Ureter (tissue), 1 donor: ENCODE measurements at places on chromosomes 13 and 19. TPM values are rescaled to one million over a fixed set of nuclear protein-coding genes. Genes with fewer than 3 reads are reported as not detected.
A peak's percentile ranks its signal among the peaks of the same experiment; 100 is the strongest.

RNF225 gene
- 1.8 TPM for total RNA-seq

CCL25 gene
- not detected for total RNA-seq

NTF4 gene
- total RNA-seq = 20.6 TPM

CCDC194 gene
- total RNA-seq = 0.86 TPM

CDX2 gene
- not detected for total RNA-seq

ATP1A3 gene
- 0.52 TPM for total RNA-seq

EEF2 gene
- total RNA-seq = 2,169 TPM

TEX29 gene
- total RNA-seq = not detected

MYBPC2 gene
- 0.52 TPM for total RNA-seq

KLK1 gene
- 0.60 TPM for total RNA-seq

DNA sequence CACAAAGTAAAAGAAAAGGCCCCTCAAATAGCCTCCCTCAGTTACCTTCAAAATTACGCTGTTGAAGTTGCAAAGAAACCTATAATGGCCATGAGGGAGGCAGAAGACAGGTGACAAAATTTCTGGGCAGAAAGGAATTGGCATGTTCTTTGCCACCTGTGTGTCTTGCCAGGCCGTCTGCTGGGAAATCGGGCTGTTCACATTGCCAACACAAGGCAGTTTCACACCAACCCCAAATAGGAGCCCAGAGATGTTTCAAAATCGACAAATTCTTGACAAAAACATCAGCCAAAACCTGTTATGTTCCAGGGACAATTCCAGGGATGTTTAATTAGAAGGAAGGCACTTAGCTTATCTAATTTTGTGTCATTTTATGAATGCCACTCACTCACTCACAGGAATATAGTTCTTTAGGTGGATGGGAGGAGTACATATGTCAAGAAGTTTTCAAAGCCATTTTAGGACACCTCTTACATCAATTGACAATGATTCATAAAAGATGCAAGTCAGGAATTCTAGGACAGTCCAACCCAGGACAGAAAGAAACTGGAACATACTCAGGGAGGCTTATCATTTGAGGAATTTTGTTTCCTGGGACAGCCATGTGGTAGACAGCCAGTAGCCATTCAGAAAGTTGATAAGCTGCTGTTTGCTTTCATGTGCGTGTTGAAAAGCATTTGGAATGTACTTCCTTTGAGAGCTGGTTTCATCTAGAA lies 164.5 kb downstream of the RGCC start:
- no peak for DNase-seq

DNA sequence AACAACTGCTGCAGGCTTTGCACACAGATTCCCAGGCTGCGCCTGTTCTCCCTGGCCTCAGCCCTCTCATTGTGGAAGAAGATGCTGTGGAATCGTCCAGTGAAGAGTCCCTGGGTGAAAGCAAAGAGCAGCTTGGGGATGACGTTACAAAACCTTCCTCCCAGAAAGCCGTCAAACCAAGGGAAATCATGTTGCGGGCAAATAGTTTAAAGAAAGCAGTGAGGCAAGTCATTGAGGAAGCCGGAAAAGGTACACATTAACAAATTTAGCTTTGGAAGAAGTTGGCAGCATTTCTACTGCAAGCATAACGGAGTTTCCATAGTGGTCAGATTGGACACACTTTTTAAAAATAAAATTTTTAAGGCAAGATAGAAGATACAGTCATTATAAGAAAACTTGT lies 82.9 kb upstream of the AKAP11 start:
- DNase-seq = no peak

DNA sequence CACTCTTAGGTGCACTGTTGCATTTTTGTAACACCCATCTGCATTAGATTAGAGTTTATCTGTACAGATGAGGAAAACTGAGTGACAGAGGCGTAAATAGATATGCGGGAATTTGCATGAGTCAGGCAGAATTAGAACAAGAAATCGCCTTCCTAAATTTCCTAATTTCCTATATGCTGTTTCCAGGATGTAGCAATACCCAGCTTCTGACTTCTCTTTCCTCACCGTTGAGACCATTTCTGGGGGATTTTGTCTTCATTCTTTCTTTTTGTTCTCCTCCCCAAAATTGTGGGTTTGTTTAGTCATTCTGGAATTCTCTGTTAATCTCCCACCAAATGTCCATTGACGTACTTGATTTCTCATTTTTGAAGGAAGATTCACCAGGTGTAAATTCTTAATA lies 10.6 kb upstream of the ZNF792 start:
- no peak for DNase-seq

GRCh38 chr19:1943661-1944087 lies 2.7 kb downstream of the CSNK1G2 start:
- no peak for DNase-seq

DNA sequence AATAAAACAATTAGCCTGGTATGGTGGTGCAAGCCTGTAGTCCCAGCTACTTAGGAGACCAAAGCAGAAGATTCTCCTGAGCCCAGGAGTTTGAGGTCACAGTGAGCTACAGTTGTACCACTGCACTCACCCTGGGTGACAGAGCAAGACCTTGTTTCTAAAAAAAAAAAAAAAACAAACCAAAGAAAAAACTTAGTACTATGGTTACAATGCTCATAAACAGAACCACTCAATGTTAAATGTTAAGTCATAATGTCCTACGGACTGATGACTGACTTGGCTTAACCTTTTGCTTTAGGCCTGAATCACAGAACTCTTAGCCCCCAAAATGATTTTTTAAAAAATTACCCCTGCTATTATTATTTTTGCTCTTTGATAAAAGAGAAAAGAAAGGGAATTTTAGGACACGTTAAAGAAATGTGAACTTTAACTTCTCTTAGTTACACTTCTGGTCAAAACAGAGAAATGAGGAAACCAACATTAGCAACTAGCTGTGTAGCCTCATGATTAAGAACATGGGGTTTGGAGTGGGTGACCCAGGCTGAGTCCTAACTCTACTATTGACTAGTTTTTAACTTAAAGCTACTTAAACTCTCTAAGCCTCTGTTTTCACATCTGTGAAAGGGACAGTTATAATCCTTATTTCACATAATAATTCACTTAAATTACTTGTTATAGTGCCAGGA lies 13.7 kb upstream of the ELF1 start:
- no peak for DNase-seq

GRCh38 chr13:30753030-30753616 lies 17.8 kb downstream of the ALOX5AP start:
- no peak for DNase-seq

- DNase-seq = no peak
Observed at GRCh38 chr19:3100747-3101730, 6.9 kb downstream of the GNA11 start.

DNA sequence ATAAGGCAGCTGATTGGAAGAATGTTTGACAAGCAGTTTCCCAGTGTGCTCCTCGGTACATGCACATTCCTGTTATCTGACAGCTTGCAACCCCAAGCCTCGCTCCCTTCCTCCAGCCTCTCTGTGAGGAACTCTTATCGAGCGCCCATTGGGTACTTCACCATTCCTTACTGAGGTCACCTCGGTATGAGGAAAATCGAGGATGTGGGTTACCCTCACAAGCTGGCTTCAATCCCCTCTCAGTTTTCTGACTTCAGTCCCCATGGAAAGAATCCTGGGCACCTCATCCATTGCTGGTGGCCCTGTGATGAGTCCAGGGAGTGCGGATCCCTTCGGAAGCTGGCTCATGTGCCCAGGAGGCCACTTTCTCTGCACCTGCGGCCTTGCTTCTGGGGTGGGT lies 17.3 kb downstream of the TEX29 start:
- peak; percentile 14 for DNase-seq

DNA sequence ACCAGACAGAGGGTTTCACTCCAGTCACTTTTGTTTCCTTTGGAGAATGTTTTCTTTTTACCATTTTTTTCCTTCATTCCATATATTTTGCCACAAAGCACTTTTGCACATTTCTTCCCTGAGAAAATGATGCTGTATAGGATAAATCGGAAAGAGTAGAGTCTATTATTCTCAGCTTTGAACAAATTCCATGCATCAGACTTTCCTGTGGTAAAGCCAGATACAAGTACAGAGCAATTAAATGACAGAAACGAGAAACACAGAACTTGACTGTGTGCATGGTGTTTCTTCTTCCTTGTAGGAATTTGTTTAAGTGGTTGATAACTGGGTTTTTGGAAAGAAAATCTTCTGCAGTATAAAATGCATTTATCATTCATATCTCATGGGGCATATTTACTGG lies 107.4 kb upstream of the CSNK1A1L start:
- DNase-seq = no peak

DNA sequence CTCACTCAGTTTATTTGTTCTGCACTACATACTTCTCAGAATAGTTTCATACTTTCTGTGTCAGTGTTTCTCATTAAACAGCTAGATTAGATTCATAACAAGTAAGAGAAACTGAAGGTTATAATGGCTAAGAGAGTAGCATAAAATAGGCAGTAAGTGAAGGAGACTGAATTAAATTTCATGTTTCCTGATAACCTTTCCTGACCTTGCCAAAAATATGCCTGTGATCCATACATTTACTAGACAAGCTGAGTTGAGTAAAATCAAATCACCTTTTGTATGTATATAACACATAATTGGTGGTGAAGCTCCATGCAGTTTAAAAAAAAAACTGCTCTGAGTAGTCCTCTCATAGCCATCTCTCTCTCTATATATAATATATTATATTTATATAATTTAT lies 545.3 kb upstream of the PCDH20 start:
- DNase-seq = no peak

DNA sequence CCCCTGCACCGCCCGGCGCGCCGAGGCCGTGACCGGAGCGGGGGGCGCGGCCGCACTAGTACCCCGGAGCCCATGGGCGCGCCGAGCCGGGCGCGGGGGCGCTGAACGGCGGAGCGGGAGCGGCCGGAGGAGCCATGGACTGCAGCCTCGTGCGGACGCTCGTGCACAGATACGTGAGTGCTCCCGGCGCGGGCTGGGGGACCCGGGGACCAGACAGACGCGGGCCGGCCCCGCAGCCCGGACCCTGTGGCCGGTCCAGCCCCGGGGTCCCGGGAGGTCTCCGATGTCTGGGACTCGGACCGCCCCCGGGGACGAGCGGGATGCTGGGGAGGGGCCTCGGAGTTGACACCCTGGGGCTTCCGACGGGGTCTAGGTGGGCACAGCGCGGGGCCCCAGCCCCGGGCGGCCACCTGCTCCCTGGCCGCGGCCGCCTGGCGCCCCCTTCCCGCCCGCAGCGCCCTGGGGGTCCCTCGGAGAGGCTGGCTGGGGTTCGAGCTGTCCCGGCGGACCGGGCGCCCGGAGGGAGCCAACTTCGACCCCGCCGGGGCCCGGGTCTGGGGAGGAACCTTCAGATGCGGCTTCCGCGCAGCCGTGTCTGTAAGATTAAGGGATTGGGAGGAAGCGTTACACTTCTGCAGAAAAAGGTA lies 568 bp downstream of the ATP11A start:
- peak; percentile 51 for DNase-seq

- DNase-seq = no peak
Observed at GRCh38 chr19:18574691-18575291, 3.1 kb downstream of the UBA52 start.

DNA sequence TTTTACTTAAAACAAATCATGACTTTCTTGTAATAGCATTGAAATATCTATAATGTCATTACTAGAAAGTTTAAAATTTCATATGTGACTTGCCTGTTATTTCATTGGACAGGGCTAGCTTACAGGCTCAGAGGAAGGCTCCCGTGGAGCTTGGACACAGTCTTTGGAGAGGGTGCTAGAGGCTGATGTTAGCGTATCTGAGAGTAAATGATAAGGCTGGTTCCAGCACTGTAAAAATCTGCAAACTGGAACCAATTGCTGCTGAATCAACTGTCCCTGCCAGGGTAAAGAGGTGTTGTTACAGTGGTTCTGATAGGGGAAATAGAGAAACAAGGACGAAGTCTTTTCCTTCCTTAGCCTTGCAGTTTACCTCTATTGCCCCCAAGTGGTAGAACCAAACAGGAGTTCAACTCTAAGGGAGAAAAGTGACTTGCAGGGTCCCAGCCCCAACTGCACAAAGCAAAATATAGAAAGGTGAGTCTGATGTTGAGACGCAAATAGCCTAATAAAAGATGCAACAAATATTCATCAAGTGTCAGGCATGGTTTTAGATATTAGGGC lies 901.7 kb downstream of the DIAPH3 start:
- no peak for DNase-seq

DNA sequence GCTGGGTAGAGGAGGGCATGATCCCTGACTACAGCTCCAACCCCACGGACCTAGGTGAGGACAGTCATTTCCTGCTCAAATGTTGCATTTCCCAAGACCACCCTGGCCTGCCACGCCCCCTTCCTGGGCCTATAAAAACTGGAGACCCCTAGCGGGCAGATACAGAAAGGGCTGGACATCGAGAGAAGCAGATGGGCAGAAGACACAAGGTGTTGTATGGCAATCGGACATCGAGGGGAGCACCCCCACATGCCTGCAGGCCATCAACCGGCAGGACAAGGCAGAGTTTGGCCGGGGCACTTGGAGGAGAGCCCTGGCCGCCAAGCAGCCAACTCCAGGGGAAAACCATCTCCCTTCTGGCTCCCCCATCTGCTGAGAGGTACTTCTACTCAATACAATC lies 746.4 kb downstream of the PCDH9 start:
- no peak for DNase-seq

DNA sequence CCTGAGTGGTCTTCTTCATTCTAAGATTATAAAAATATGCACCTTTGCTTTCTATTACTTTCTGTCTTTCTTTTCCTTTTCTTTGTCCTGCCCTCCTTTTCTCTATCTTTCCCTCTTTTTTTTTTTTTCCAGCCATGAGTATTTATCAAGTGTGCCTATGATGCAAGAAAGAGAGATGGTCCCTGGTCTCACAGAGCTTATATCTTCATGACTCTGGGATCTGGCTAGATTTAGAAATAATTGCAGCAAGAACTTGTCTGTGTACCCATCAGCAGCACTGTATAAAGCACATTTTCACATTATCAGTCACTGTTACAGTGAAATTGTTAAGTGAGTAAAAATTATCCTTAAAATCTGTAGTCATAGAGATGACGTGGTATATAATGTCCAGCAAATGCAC lies 31.6 kb upstream of the GAS6 start:
- DNase-seq = no peak

DNA sequence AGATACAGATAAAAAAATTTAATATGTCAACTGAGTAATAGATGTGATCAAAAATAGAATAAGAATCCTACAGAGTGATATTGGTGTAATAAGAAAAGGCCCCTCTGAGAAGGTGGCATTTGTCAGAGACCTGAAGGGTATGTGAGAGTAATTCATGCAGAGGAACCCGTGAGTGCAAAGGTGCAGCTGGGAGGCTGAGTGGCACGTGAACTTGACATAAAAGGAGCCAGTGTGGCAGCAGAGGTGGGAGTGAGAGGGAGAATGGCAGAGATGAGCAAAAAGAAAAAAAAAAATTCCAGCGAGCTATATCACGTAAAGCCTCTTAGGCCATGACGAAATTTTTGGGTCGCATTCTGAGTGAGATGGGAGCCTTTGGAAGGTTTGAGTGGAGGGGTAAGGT lies 588.9 kb downstream of the KCTD12 start:
- no peak for DNase-seq

- DNase-seq = no peak
Observed at GRCh38 chr19:4183967-4184717, 1.7 kb downstream of the ANKRD24 start.

- DNase-seq = no peak
Observed at GRCh38 chr19:50686310-50687032, 33.1 kb downstream of the SHANK1 start.

- no peak for DNase-seq
Observed at GRCh38 chr19:15740785-15741184, 3.0 kb downstream of the OR10H3 start.

GRCh38 chr13:106660746-106661625 lies 93.0 kb upstream of the ARGLU1 start:
- no peak for DNase-seq

- DNase-seq = no peak
Observed at GRCh38 chr13:77745784-77746183, 48.3 kb downstream of the SLAIN1 start.
